ENCODE measurements at places on chromosomes 1 and 21.

GRCh38 chr21:29005696-29006095, 13.0 kb upstream of the LTN1 start:
- no peak for DNase-seq

DNA sequence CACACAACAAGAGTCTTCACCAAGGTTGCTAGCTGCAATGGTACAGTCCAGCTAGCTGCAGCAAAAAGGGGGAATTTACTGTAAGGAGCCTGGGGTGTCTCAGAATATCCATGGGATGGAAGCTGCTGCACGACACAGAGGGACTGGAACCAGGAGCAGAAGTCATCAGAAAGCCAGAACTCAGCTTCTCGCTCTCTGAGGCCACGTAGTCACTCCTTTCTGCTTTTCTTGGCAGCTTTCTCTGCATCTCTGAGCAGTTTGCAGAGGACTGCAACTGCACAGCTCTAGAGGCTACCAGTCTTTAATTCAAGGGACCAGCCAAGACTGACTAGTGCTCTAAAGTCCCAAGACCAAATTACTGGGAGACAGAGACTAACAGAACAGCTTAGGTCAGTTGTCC, 27.0 kb upstream of the IL10 start:
- no peak for DNase-seq

DNA sequence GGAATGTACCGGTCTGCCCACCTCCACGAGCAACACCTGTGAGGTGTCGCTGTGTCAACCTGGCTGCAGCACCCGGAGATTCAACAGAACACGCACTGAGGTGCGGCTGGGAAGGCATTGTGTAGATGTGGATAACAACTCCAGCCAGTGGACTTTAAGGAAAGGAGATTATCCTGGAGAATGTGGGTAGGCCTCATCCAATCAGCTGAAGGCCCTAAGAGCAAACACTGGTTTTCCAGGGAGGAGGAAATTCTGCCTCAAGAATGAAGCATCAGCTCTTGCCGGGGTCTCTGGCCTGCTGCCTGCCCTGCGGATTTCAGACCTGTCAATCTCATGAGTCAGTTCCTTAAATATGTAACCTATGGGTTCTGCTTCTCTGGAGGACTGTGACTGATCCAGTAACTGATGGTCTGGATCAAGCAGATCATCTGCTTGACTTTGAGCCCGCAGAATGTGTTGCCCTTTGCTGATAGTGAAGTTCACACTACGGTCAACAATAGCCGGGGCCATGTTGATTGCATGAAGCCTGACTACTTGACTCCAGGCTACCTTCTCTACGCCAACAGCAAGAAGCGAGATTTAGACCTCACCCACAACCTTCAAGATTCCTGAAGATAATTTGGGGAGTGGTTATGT, 15.9 kb upstream of the PRDM15 start:
- peak; percentile 33 for DNase-seq

DNA sequence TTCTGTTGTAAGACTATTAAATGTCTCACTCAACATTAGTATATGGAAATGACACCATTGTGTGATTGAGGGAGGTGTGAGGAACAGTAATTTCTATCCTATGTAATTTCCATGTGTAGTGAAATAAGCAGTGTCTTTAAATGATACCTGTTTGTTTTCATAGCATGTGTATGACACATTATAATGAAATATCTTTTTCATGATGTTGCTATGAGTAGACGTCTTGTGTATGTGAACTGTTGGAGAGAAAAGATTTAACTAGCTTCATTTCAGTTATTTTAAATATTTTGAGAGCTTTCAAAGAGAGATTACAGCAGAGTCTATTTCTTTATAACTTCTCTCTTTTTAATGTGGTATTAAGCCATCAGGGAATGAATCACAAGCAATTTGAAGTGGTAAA, 71.5 kb upstream of the QSOX1 start:
- no peak for DNase-seq

DNA sequence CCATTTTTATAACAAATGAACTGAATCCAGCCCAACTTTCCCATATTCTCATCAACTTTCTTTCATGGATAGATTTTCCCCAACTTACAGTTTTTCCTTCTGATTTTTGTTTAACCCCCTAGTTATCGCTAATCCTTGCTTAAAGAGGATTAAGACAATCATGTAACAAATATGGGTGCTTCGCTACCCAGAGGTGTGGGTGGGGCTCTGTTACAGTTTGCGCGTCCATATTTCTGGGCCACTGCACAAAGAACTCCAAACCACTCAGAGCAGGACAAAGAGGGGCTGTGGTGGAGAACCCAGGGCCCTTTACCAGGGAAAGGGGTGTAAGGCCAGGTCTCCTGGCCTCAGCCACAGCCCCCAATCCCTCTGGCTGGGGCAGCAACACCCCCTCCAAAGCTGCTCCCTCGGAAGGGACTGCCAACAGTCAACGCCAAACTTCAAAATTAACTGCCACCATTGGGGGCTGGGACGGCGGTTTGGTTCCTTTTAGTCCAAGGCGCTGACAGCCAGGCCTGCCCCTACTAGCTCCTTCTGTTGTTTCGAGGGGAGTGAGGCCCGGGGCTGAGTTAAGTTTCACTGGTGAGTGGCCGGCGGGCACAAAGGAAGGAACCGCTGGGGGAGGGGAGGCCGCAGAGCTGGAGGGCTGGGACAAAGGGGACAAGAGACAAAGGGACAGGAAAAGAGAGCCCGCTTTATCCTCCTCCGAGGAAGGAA, 27.9 kb downstream of the SSBP3 start:
- no peak for DNase-seq

DNA sequence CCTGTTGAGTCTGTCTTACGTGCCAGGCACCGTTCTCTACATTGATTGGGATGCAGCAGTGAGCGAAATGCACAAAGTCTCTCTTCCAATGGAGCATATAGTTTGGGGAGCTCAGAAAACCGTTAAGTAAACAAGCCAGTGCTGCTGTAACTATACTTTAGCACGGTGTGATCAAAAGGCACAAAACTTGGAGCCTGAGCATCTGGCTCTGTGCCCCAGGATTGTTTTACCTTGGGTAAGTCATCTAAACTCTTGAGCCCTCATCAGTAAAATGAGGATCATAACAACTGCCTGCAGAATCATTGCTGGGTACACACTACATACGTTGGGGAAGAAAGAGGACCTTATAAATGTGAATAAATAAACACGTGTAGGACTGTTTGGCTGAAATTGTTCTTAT, 1.8 kb downstream of the HHIPL2 start:
- no peak for DNase-seq

DNA sequence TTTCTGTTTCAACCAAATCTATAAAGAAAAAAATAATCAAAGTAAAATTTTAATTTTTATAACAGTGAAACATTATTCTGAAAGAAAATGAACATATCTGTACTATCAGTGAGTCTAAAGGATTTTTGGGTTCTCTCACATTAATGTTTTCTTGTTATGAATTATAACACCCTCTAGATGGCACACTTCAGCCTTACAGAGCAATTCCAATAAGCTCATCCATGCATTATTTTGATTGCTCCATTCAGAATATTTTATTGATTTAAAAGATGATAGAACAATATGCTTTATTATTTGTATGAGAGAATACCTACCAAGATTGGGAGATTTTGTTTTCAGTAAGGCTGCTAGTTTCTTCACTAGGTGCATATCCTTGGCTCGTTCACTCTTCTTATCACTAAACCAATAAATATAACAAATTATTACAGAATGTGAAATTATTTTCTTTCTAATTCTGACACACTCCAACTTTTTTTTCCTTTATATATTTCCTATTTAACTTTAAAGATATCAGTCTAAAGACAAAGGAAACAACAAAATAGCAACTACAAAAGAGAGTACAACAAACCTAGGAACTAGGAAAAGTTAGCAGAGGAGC, 82.4 kb downstream of the RAB3GAP2 start:
- peak; percentile 22 for DNase-seq

DNA sequence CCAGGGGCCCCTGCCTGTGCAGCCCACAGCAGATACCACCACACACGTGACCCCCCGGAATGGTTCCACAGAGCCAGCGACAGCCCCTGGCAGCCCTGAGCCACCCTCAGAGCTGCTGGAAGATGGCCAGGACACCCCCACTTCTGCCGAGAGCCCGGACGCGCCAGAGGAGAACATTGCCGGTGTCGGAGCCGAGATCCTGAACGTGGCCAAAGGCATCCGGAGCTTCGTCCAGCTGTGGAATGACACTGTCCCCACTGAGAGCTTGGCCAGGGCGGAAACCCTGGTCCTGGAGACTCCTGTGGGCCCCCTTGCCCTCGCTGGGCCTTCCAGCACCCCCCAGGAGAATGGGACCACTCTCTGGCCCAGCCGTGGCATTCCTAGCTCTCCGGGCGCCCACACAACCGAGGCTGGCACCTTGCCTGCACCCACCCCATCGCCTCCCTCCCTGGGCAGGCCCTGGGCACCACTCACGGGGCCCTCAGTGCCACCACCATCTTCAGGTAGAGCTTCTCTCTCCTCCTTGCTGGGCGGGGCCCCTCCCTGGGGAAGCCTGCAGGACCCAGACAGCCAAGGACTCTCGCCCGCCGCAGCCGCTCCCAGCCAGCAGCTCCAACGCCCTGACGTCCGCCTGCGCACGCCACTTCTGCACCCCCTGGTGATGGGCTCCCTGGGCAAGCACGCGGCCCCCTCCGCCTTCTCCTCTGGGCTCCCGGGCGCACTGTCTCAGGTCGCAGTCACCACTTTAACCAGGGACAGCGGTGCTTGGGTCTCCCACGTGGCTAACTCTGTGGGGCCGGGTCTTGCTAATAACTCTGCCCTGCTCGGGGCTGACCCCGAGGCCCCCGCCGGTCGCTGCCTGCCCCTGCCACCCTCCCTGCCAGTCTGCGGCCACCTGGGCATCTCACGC, 51.0 kb downstream of the COL18A1 start:
- DNase-seq, result no peak

GRCh38 chr1:226349801-226350518, 41.0 kb upstream of the LIN9 start:
- DNase-seq, result no peak

Measured in fibroblast of the conjunctiva (primary cell).